ENCODE measurements at places on chromosomes 13 and 19. TPM values are rescaled to one million over a fixed set of nuclear protein-coding genes. Genes with fewer than 3 reads are reported as not detected.

DNA sequence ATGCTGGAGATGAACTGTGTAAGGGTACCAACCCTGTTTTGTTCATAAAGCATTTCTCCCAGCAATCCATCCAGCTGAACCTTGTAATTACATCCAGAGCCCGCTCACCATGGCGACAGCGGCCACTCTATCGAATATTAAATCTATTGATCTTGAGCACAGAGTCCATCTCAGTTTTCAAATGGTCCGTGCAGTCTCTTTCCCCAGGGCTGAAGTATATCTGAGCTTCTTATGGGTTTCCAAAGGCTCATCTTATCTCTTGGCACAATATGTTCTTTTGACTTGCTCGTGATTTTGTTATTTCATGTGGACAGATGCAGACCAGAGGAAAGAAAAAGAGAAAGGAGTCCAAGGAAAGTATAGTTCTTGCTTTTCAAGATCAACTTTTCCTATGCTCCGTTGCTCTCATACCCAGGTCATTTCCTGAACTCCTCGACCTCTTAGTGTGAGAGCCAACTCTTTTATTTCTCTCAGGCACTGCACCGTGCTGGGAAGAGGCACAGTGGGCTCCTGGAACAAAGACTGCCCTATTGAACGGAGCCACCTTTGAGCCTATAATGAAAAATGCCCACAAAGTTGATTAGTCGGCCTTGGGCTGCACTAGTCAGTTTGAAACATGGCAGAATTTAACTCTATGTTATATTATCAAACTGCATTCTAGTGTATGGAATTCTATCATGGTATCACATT, 66.7 kb downstream of the RFC3 start:
- DNase-seq = no peak

Gene CERS1
- polyA plus RNA-seq = 0.06 TPM

DNA sequence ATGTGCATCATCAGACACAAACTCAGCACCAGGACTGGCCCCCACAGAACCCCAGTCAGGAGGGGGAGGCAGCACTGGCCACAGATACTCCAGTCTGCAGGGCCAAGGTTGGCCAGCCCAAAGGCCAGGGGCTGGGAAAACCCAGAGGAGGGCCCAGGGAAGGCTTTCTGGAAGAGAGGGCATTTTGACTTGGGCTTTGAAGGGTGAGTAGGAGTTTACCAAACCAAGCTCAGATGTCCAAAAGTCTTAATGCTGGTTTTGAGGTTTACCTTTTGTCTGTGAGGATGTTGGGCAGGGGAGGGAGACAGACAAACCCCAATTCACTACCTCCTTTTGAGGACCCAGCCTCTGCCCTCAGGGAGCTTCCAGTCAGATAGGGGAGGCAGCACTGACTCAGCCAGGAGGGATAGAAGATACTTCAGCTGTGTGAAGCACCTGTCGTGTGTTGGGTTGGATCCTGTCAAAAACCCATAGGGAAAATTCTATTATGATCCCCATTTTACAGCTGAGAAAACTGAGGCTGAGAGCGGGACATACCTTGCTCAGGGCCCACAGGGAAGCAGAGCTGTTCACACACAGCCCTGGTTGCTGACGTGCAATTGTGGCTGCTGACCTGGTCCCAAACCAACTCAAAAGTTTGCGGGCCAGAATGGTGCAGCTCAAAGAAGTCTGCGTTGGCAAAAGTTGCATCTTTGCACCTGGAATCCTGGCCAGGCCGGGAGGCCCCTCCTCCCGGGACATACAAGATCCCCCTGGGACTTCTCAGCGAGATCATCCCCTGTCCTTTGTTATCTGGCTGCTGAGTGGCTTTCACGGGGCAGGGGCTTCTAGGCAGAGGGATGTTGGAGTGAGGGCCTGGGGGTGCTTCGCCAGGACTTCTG, 13.1 kb downstream of the CILP2 start:
- no peak for DNase-seq

GRCh38 chr13:23074075-23074828, 106.5 kb upstream of the SGCG start:
- no peak for DNase-seq

Gene ZNF808
- 0.92 TPM for polyA plus RNA-seq

GRCh38 chr13:98050041-98050466, 92.8 kb upstream of the FARP1 start:
- DNase-seq = no peak

GRCh38 chr13:40496035-40496810, 170.2 kb downstream of the FOXO1 start:
- DNase-seq = no peak

Gene LACC1
- polyA plus RNA-seq = 2.5 TPM

GRCh38 chr19:48295458-48295857, 25.6 kb downstream of the ZNF114 start:
- DNase-seq = no peak

Measured in foreskin keratinocyte (primary cell).